CD4-positive, alpha-beta T cell treated with Interleukin-12 subunit alpha and Interleukin-12 subunit beta, for 1 hour (primary cell): ENCODE measurements at places on chromosomes 2 and 18.

DNA sequence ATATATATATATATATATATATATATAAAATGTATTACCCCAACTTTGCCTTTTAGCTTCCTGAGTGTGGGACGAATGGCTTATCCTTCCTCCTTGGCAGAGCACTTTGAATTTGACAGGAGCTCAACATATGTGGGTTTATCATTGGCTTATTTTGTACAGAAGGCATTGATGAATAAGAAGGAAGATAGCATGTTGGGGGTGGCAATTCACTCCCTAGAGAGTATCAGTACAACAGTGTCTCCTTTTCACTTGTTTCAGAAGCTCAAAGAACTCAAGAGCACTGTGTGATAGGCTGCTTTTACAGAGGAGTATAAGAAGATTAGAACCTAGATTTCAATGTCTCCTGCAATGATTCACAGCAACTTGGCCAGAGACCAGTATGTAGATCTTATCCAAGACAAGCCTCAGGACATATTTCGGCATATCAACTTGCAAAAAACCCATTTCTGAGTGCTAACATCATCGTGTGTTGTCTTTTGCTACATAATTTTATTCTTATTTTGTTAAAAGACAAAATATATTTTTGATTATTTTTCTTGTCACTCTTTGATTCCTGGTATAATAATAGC is 345.8 kb downstream of the SOCS6 start:
- DNase-seq = no peak

- no peak for DNase-seq
Observed at GRCh38 chr2:48080534-48081316, 174.4 kb upstream of the FBXO11 start.

GRCh38 chr2:126378176-126378575 is 277.8 kb upstream of the GYPC start:
- no peak for DNase-seq

GRCh38 chr2:118249531-118249930 is 161.3 kb downstream of the INSIG2 start:
- DNase-seq = no peak

DNA sequence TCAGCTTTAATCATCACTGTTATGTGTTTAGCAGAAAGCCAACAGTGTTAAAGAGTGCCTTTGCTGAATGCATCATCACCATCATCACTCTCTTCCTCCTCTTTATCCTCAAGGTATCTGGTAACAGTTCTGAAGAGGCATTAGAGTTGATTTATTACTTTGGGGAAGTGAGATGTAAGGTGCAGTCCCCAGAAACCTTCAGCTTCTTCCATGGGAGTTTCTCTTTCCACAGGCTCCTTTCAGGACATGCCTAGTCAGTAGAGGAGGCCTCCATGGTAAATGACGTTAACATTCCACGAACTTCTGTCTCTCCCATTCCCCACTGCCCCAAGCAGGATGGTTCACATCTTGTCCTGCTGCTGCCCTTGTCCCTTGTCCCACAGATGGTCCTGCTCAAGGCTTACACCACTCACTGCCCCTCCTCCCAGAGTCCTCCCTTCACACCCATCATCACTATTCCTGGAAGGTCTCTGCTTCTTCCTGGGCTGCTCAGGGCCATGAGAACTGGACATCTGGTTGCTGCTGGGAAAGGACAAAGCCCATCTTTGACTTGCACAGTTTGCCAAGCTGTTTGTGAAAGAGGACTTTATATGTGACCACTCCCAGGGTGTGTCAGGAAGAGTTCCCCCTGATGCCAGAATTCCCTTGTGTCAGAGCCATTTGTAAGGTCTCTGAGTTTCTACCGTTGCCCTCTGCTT is 5.3 kb upstream of the REG1A start:
- DNase-seq = no peak

GRCh38 chr2:152399003-152399402 is 64.0 kb downstream of the FMNL2 start:
- no peak for DNase-seq

GRCh38 chr2:225379856-225380255 is 19.7 kb upstream of the NYAP2 start:
- DNase-seq = no peak

GRCh38 chr2:232354069-232354468 is 24.5 kb upstream of the ALPP start:
- no peak for DNase-seq

DNA sequence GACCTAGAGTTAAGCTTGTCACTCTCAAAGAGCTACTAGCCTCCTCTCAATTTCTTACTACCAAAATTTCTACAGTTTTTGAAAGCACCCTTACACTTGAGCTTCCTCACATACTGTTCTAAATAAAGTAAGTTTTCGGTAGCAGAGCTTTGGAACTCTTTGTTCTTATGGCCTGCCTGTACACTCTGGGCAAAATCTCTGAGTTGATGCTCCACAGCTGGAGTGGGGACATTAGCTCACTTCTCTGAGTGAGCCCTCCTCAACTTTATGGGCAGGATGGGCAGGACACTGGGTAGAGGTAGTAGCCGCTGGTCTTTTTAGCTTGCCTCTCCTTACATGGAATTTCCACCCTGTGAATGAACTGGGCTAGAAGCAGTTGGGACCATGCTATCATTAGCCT is 127.8 kb downstream of the FAM210A start:
- DNase-seq = no peak

GRCh38 chr18:51610481-51610880 is 413.0 kb upstream of the MEX3C start:
- no peak for DNase-seq

DNA sequence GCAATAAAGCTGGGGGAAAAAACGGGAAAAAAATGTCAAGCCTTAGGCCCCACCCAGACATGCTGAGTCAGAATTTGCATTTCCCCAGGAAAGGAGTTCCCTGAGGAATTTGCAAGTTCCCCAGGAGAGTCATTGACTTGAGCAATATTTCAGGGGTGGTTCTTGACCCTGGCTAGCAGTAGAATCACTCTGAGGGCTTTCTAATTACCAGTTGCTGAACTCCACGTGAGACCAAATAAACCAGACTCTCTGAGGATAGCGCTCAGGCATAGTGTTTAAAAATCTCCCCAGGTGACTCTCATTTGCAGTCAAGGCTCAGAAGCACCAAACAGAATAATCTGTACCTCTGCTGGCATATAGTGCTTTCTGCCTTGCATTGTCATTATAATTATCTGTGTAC is 48.7 kb downstream of the C1QL2 start:
- DNase-seq = no peak

DNA sequence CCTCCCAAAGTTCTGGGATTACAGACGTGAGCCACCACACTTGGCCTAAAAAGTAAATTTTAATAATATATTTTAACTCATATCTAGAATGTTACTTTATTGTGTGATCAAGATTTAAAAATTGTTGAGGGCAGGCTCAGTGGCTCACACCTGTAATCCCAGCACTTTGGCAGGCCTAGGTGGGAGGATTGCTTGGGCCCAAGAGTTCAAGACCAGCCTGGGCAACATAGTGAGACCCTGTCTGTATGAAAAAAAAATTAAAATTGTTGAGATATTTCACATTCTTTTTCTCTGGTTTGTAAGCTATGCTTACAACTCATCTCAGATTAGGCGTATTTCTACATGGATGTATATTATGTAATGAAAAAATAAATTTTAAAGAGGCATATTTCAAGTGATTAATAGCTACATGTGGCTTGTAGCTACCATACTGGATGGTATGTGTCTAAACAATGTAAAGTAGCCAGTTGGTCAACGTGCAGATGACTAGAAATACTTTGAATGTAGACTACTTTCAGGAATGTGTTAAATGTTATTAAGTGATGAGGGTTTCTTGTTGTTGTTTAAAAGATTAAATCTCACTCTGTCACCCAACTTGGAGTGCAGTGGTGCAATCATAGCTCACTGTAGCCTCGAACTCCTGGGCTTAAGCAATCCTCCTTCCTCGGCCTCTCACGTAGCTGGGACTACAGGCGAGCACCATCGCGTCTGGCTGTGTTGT is 5.9 kb downstream of the RAB10 start:
- DNase-seq = no peak

- no peak for DNase-seq
Observed at GRCh38 chr2:3739313-3739712, 35.9 kb downstream of the DCDC2C start.
